H7 (cell line): ENCODE measurements at places on chromosomes 12 and 14.
A peak's percentile ranks its signal among the peaks of the same experiment; 100 is the strongest.

GRCh38 chr14:92663049-92663448, 85.4 kb downstream of the LGMN start:
- no peak for DNase-seq

DNA sequence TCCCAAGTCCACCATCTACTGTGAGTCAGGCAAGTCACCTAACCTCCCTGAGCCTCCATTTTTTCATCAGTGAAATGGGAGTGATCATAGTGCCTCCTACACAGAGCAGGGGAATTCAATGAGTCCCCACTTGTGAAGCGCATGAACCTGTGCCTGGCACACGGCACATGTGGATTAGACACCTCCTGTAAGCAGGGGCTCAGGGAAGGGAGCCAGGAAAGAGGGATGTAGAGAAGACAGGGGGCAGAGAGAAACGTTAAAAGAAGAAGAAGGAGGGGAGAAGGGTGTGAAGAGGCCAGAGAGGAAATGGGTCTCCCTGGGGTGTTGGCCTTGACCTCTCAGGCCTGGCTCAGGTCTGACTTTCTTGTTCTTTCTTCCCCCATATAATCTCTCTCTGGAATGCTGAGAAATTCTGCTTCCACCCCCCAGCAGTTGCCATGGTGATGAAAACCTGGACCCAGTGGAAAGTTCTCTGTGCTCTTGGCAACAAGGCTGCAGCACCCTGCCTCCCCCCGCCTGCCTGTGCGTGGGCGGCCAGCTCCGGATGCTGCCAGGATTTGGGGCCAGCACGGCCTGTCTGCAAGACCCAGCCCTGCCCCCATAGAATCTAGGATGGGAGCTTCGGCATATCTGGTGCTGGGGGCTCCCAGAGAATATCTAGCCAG, 94.5 kb downstream of the CALM1 start:
- DNase-seq, result peak; percentile 58

GRCh38 chr12:71183018-71183417, 25.2 kb upstream of the TSPAN8 start:
- no peak for DNase-seq

DNA sequence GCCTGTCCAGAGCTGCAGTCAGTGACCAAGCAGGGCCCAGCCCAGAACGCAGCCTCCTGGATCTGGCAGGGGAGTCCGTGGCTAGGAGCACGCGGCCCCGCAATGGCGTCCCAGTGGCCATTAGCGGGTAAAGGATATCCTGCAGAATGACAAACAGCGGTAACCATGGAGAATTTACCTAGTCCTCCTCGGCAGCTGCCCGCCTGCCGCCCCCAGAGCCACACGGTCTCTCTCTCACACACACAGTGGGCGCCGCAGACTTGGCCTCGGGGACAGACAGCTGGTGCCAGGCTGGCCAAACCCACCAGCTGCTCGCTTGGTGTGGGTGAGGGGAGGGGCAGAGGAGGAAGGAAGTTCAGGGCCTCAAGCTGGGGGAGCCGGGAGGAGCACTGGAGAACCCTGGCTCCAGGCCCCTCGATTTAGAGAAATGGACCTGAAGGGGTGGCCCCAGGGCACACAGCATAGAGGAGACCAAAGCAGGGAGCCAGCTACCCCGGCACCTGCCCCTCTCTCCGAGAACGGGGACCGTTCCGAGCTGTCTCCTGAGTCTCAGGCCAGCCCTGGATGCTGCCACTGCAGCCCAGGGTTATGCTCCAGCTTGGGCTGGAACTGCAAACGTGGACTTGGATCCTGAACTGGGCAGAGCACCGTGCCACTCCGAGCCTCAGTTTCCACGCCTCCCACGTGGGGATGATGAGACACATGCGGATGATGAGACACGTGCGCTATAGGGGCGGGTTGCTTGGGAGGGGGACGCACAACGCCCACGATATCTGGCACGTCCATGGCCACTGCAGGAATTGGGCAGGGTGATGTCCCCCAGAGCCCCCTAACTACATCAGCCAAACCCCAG, 3.4 kb downstream of the CDK2AP1 start:
- peak; percentile 63 for DNase-seq

DNA sequence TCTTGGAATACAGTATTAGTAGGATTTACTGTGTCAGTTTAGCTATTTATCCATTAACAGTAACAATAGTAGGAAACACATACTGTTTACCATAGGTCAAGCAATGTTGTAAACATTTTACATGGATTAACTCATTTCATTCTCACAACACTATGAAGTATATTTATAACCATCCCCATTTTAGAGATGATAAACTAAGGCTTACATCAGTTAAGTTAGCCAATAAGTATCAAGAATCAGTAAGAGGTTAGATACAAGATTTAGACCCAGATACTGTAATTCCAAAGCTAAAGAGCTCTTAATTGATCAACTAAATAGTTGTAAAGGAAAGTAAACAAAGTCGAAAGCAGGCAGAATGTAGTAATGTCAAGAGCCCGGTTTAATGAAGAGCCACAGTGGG, 1.1 kb downstream of the SYNJ2BP start:
- DNase-seq, result no peak

DNA sequence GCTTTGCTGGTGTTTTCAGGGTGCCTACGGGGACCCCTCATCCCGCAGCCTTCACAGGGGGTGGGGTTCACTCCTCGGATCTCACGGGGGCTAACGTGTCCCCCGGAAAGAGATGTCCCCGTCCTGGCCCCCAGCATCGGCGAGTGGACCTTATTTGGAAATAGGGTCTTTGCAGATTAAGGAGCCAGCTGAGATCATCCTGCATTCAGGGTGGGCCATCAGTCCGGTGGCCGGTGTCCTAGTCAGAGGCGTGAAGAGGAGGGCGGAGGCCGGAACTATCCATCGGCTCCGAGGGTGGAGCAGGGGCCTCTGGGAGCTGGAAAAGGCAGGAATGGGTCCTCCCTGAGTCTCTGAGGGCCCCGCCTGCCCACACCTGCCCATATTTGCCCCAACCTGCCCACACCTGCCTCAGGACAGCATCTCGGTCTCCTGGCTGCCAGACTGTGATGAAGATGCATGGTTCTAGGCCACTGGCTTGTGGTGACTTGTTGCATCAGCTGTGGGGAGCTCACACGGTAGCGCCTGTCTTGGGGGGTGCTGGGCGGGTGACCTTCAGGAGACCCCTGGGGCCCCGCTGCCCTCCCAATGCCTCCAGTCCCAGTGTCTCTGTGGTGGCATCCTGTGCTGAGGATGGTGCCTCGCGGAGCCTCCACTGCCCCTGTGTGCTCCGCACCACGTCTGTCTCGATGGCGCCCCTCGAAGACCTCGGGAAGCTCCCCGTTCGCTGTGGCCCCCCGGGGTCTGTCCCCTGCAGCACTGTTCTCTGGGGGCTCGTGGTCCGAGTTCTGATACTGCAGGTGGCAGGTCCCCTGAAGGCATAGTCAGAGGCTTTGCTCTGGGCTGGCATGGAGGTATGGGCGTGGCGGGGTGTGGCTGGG, 14.7 kb downstream of the NOC4L start:
- DNase-seq, result no peak

- peak; percentile 39 for DNase-seq
Observed at GRCh38 chr12:57133916-57134315, 5.6 kb downstream of the LRP1 start.

DNA sequence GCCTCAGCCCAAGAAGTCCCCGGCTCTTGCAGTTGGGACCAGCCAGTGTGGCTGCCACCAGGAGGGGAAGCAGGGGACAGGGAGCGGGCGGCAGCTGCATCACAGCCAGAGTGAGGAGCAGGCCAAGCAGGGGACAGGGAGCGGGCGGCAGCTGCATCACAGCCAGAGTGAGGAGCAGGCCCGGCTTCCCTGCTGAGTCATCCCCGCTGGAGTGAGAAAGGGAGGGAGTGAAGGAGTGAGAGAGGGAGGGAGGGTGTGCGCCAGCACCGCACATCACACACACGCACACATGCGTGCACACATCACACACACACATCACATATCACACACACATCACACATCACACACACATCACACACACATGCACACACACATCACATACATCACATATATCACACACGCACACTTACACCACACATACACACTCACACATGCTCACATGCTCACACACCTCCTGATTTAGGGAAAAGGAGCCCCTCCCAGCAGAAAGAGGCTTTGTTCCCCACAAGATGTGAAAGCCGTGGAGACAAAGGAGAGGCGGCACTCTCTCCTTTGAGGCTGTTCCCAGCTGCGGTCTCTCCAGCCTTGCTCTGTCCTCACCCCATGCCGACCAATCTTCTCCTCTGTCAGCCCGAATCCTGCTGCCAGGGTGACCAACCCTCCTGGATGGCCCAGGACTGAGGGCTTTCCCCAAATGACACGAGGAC, 16.7 kb upstream of the ZDHHC22 start:
- DNase-seq, result peak; percentile 72

- no peak for DNase-seq
Observed at GRCh38 chr12:26092346-26093105, 32.3 kb downstream of the BHLHE41 start.

DNA sequence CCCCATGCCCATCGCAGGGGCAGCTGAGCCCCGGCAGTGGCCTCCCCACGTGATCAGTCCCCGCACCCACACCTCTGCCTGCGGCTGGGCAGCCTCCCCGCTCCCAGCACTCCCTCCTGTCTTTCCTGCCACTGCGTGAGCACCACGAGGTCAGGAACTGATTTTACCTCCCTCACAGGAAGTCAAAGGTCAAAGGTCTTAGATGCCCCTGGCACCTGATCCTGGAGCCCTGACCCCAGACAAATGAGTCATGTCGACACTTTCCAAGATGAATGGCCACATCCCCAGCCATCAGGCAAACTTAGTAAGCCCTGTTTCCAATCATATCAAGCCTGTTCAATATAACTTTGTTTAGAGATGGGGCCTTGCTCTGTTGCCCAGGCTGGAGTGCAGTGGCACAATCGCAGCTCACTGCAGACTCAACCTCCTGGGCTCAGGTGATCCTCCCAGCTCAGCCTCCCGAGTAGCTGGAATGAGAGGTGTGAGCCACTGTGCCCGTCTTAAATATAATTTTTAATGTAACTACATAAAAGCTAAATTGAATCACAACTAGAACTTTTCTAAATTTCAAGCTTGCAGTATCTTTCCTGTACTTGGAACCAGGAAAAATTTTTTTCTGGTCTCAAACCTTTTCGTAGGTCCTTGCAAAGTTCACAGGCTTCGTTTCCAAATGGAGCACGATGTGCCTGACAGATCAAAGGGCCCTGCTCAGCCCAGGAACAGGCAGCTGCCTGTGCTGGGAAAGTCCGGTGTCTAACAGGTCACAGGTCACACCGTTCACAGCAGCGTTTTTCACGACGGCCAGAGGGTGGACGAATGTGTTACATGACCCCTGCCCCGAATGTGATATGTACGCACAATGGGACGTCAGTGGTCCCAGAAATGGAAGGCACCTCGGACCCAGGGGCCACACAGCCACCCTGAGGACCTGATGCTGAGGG, 1.9 kb downstream of the LRCOL1 start:
- DNase-seq, result no peak

DNA sequence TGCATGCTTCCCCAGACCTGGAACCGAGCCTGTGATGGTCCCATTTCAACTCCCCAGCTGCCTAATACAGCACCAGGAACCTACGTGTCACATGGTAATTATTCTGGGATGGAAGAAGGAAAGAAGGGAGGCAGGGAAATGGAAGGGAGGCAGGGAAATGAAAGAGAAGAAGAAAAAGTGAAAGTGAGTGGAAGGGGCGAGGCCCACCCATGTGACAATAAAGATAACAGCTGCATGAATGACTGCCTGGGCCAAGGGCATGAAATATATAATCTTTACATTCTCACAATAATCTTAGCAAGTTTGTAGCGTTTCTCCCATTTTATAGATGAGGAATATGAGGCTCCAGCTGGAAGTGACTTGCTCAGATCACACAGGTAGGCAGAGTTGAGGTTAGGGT, 245.0 kb upstream of the PWP1 start:
- no peak for DNase-seq

GRCh38 chr12:113232840-113233585, 11.7 kb downstream of the TPCN1 start:
- DNase-seq, result peak; percentile 85

DNA sequence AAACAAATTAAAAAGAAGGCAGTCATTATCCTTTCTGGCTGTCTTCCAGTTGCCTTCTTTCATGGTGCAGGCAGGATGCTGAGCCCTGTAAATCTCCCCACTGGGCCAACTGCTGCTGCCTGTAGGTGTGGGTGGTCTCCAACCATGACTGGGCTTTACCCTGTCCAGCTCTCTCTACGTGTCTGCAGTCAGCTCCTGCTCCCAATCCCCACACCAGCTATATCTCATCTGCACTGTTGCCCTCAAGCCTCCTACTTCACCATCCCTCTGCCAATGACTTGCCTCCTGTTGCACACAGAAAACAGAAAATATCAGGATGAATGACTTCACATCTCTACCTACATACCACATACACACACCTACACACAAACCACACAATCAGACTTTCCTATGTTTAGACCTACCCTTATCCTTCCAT, 39.7 kb upstream of the PSMA6 start:
- no peak for DNase-seq

DNA sequence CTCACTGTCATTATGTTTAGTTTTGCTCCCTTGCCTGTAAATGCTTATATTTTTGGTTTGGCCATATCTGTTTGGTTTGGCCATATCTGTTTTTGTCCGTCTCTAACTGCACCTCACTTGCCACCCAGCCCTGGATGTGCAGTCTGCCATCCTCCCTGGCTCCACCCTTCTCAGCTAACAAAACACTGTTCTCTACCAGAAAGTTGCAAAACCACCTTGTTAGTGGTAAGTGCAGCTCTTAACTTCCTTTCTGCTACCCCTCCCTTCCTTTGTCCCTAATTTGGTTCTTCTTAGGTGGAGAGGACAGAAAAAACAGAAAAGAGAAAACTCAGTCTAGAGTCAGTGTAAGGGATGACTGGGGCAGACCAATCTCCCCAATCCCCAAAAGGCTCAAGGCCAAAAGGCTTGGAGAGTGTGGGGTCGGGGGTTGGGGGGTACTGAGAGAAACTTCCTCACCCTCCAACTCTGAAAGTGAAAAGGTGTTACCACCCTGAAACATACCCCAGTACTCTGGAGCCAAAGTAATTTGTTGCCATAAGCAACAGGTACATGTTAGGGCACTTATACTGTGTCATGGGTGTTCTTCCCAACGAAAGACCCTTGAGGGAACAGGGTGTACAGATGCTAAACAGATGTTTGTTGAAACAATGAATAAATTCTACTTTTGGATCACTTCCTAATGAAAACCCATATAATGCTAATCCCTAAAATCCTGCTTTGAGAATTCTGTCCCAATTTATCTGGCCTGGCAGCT, 5.0 kb downstream of the BIN2 start:
- DNase-seq, result no peak

GRCh38 chr12:121010860-121011259, 5.4 kb downstream of the C12orf43 start:
- DNase-seq, result no peak

- no peak for DNase-seq
Observed at GRCh38 chr14:39772627-39773026, 340.4 kb upstream of the FBXO33 start.
